ENCODE measurements at places on chromosomes 3 and 15.

DNA sequence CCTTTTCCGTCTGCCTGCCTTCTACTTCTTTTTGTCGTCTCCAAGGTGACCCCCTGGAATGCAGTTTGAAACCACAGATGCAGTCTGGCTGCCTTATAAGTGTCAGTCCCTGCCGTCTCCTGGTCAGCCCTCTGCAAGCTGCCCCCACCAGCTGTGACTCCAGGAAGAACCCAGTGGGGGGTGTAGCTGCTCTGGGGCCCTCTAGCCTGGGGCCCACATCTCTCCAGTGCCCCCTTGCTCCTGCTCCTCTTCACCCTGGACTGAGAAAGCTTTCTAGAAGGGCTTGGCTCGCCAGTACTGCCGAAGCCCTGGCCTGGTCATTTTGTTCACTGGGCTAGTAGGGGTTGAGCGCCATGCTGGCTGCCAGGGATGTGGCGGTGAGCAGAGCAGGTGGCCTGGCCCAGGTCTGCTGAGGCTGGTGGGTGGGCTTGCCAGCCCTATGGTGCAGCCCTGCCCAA, 21.3 kb downstream of the SYNM start:
- DNase-seq: no peak

DNA sequence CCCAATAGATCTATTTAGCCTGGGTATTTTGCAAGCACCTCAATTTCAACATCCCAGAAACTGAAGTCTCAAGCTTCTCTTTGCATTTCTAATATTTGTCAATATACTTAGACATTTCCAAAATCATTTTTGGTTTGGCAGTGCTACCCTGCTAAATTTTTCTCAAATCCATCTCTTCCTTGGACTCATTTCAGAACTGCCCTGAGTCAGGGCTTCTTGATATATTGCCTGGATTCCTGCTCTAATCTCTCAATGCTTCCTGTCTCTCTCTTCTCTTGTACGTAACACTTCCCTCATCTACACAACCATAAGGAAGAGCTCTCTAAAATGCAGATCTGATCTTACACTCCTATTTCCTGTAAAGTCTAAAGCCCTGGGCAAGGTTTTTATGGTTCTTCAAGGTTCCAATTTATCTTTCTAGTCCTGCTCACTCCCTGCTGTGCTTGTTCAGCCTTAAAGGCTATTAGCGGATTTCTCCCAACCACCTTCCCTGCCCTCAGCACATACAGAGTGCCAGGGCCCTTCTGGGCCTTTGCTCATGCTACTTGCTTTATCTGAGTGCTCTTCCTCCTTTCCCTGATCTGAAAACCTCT, 53.0 kb upstream of the MME start:
- DNase-seq: peak; percentile 4

DNA sequence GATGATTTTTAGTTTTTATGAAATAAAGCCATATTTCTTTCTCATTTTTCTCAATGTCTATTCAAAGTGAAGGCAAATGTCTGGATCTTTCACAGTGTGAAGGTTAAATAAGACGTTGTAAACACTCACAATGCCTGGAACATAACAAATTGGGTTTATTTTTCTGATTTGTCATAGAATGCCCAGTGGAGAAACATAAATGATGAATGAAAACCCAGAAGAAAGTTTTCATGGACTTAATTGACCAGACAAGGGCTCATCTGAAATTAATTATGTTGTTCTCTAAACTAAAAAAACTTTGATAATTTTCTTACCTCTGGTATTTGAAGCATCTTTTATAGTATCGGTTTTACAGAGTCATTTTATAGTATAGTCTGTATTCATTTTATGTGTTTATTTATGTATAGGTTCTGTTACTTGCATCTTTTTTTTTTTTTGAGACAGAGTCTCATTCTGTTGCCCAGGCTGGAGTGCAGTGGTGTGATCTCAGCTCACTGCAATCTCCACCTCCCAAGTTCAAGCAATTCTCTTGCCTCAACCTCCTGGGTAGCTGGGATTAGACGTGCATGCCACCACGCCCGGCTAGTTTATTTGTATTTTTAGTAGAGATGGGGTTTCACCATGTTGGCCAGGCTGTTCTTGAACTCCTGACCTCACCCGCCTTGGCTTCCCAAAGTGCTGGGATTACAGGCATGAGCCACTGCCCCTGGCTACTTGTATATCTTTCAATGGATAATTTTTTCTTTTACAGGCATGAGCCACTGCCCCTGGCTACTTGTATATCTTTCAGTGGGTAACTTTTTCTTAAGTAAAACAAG, 15.1 kb upstream of the BNIP2 start:
- DNase-seq: no peak

GRCh38 chr3:33729993-33730392, 11.9 kb upstream of the CLASP2 start:
- no peak for DNase-seq

GRCh38 chr3:47404431-47404876, 23.6 kb downstream of the PTPN23 start:
- DNase-seq: no peak

DNA sequence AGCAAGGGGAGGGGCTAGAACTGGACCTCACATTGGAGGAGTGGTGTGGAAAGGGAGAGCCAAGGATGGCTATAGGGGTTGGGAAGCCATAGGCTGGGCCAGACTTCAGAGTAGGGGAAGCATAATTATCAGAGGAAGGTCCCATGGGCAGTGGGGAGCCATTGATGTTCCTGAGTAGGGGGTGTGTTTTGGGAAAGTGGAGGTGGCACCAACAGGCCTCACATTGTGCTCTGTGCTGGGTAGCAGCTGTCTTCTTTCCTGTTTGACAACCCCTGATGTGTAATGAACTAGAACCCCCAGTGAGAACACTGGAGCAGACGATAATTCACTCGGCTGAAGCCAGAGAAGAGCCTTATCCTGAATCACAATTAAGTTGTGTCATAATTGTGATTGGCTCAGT, 41.2 kb downstream of the SLC6A11 start:
- no peak for DNase-seq

GRCh38 chr3:195134431-195134830, 136.5 kb downstream of the XXYLT1 start:
- no peak for DNase-seq
